ENCODE measurements at places on chromosomes 1 and 21.

DNA sequence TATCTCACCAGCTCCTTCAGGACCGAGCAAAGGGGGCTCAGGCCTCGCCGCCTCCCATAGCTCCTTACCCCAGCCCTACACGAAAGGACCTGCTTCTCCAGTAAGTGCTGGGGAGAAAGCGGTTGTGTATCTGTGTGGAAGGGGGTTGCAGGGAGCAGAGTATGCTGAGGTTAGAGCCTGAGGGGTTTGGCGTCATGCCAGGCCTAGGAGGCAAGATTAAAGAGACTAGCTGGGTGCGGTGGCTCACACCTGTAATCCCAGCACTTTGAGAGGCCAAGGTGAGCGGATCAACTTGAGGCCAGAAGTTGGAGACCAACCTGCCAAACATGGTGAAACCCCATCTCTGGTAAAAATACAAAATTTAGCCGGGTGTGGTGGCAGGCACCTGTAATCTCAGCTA is 14.1 kb upstream of the RASSF5 start:
- no peak for DNase-seq

GRCh38 chr1:6360517-6361070 is 33.0 kb downstream of the ACOT7 start:
- DNase-seq, result no peak

DNA sequence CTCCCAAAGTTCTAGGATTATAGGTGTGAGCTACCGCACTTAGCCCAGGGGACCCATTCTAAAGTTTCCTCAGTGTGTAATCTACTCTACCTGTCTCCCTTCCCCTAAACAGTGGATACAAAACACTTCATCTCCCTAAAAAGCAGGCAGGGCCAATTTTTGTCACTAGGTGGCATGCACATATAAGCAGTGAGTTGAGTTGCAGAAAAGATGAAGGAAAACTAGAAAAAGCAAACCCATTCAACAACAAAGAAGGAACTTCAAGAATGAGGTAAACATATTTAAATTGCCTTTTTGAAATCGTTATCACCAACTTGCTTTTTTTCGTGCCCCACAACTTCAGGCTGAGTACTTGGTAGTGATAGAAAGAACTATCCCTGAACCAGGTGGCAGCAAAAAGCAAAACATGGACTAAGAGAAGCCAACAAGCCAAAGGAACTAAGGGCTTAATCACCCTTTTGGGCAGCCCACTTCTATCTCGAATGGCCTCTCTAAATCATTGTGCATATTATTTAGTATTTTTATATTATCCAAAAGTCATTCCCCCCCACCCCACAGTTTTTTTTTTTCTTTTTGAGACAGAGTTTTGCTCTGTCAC is 19.7 kb upstream of the ALDH9A1 start:
- DNase-seq, result no peak

DNA sequence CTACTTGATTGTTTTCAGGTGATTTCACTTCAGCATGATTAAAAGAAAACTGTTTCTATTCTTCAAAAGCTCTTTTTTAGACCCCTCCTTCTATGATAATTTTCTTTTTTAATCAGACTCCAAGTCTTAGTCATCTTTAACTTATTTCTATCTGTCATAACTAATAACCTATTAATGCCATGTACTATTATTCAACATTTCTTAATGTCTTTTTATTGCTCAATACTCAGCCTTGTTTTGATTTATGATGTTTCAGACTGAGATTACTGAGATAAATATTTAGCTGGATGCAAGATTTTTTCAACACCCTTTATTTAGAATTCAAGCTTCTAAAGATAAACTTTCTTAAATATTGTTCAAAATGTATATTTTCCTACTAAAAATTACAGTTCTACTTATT is 53.6 kb downstream of the ATP6V1G3 start:
- DNase-seq, result no peak

GRCh38 chr1:163290025-163290640 is 31.6 kb upstream of the NUF2 start:
- DNase-seq, result no peak

GRCh38 chr1:220732137-220732536 is 16.0 kb upstream of the MTARC2 start:
- no peak for DNase-seq

GRCh38 chr1:35046730-35047129 is 15.0 kb upstream of the ZMYM6 start:
- DNase-seq, result no peak

GRCh38 chr21:15138490-15138889 is 73.7 kb upstream of the NRIP1 start:
- no peak for DNase-seq

GRCh38 chr21:20618878-20619277 is 379.3 kb upstream of the NCAM2 start:
- DNase-seq, result peak; percentile 9

- DNase-seq, result no peak
Measured at GRCh38 chr21:45270306-45270821, 17.3 kb downstream of the POFUT2 start.

- no peak for DNase-seq
Measured at GRCh38 chr1:93625582-93626327, 55.9 kb downstream of the BCAR3 start.

DNA sequence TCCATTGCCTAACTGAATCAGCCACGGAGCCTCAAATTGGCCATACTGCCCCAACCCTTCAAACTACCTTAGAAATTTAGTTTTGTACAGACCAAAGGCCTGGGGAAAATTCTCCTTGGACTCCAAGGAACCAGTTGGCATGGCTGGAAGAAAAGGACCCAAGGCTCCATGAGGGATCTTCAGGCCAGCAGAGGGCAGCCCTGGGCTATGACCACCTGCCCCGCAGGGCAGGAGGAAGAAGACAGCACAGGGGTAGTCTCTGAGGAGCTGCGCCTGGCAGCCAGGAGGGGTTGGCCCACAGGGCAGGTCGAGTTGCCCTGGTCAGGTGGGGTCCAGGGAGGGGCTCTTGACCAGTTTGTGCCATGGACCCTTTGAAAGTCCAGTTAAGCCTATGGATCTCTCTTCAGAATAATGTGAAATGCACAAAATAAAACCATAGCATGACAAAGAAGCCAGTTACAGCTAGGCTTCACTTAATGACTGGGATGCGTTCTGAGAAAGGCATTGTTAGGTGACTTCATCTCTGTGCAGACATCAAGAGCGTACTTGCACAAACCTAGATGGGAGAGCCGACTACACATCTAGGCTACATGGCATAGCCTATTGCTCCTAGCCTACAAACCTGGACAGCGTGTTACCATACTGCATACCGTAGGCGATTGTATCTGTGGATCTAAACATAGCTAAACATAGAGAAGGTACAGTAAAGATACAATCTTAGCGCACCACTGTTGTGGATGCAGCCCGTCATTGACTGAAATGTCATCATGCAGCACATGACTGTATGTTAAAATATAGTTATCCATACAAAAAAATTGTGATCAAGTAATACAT is 26.1 kb downstream of the CACNA1S start:
- no peak for DNase-seq
